ENCODE measurements at places on chromosomes 16 and 17.

- DNase-seq = no peak
Observed at GRCh38 chr17:76017481-76018339, 9.4 kb downstream of the EVPL start.

DNA sequence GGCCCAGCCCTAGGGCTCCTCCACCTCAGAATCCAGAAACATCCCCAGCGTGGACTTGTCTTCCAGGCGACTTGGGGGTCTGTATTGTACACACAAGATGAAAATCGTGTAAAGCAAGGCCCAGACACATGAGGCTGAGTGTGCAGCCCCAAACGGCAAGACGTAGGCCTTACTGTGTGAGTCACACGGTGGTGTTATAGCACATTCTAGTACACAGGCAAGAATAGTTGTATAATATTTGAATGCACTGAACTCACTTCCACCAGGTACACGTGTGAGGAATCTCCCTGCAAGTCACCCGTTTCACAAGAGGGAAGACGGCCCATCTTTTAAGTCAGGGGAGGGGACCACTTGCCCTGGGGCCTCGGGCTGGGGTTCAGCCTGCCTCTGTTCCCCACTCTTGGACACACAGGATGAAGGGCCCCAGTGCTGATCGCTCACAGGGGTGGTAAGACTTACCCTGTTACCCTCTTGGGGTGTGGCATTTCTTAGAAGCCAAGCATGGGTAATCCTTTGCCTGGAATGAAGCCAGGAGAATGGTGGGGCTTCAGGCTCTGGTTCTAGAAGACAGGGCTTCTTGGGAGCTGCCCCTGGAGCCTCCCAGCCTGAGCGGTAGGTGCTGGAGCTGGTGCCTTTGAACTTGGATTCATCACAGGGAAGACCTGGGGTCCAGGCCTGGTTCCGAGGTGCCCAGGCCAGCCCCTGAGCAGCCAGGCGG is 71.3 kb downstream of the SREBF1 start:
- no peak for DNase-seq

DNA sequence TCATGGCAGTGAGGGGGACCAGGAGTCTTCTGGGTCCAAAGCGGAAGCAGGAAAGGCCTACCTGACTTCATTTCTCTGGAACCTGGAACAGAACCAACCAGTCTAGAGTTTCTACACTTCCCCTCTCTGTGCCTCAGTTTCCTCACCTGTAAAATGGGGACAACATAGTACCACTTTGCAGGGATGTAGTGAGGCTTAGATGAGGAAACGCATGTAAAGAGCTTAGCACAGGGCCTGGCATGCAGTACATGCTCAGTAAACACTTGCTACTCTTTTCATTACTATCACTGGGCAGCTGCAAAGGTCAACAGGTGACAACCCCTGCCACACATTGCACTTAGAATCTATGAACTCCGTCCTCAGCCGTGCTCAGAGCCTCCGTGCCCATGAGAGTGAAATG is 24.2 kb downstream of the MYO15A start:
- no peak for DNase-seq

DNA sequence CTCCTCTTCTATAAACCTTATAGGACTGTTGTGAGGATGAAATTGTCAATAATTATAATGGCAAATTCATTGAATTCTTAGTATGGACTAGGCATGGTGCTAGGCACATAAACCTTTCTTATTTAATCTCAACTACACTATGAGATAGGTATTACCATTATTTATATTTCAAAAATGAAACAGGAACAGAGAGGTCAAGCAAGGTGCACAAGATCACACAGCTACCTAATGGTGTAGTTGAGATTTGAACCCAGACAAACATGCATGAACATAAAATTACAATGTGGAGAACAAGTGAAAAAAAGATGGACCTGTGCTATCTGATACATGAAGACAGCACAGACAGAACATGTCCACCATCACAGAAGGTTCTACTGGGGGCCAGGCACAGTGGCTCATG is 156.7 kb downstream of the AXIN2 start:
- DNase-seq = no peak

- DNase-seq = no peak
Observed at GRCh38 chr16:337975-338575, 14.4 kb downstream of the AXIN1 start.

DNA sequence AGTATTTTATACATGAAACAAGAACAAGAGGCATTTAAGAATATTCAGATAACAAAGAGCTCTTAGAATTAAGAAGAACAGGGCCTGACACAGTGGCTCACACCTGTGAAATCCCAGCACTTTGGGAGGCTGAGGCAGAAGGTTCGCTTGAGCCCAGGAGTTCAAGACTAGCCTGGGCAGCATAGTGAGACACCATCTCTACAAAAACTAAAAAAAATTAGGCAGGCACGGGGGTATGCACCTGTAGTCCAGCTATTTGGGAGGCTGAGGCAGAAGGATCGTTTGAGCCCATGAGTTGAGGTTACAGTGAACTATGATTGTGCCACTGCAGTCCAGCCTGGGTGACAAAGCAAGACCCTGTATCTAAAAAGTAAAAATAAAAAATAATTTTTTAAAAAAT is 12.5 kb upstream of the BRIP1 start:
- DNase-seq = no peak

- DNase-seq = no peak
Observed at GRCh38 chr16:89375686-89376085, 114.7 kb downstream of the ANKRD11 start.

DNA sequence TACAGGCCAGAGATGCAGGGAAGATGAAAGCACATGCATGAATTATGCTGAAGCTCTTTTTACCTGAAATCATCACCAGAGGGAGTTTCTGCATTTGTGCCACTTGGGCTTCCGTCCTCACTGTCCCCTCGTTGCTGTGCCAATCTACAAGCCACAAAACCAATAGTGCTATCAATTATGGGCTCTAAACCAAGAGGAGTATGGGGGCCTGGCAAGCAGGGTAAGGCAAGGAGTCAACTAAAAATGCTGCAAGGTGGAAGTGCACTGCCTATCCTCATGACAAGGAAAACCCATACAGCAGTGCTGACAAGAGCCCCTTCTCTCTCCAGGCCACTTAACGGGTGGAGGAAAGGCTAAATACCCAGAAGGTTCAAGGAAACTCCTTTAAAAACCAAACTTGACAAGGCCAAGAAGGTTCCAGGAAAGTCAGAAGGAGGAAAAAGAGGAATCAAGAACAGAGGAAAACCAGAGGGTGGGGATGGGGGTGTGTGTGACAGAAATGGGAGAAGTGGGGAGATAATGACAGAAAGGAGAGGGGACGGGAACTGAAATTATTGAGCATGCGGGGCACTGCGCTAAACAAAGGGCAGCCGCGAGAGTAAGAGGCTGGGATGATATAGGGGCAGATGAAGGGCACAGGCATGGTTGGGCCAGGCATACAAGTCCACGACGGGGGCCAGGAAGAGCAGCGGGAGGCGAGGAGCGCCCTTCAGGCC is 674 bp downstream of the C17orf75 start:
- peak; percentile 40 for DNase-seq

- no peak for DNase-seq
Observed at GRCh38 chr16:55083052-55083451, 152.4 kb downstream of the IRX5 start.

- DNase-seq = peak; percentile 50
Observed at GRCh38 chr16:88999457-89000206, 22.6 kb upstream of the CBFA2T3 start.

- no peak for DNase-seq
Observed at GRCh38 chr17:63827801-63828221, 348 bp upstream of the FTSJ3 start.

GRCh38 chr16:2339521-2340484 is 725 bp downstream of the ABCA3 start:
- DNase-seq = peak; percentile 39

DNA sequence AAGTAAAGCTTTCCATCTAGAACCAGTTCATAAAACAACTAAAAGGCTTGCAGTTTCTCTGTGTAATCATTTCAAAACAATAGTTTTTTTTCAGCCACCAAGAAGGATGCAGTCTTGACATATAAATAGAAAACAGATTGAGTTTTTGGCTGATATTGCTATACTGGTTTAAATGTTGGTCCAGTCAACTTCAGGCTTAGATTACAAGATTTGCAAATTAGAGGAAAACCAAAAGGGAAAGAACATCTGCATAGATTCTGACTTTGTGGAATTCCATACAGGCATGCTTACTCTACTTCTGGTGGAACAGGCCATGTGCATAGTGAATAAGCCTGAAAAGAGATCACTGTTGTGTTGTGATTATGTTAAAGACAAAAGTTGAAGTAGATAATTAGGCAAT is 150.3 kb downstream of the BCAS3 start:
- DNase-seq = no peak

GRCh38 chr17:63842173-63842539 is 329 bp downstream of the SMARCD2 start:
- no peak for DNase-seq

GRCh38 chr17:81060416-81060815 is 25.5 kb downstream of the BAIAP2 start:
- no peak for DNase-seq

DNA sequence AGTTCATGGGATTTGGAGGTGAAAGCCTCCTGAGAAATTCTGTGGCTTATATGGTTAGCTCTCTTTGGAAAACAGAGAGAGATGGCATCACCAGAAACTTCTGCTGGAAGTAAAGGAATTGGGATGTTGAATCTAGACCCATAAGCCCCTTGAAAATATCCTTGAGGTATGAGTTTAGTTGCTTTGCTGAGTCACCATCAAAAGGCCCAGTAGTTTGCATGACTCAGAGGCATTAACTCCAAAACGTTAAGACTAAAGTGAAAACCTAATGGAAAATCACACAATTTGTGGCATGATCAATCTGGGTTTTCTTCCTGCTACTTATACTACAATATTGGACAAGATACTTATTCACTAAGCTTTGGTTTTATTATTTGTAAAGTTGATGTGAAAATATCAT is 349.2 kb upstream of the SALL1 start:
- no peak for DNase-seq

- no peak for DNase-seq
Observed at GRCh38 chr16:2839650-2840450, 9.7 kb downstream of the ZG16B start.

DNA sequence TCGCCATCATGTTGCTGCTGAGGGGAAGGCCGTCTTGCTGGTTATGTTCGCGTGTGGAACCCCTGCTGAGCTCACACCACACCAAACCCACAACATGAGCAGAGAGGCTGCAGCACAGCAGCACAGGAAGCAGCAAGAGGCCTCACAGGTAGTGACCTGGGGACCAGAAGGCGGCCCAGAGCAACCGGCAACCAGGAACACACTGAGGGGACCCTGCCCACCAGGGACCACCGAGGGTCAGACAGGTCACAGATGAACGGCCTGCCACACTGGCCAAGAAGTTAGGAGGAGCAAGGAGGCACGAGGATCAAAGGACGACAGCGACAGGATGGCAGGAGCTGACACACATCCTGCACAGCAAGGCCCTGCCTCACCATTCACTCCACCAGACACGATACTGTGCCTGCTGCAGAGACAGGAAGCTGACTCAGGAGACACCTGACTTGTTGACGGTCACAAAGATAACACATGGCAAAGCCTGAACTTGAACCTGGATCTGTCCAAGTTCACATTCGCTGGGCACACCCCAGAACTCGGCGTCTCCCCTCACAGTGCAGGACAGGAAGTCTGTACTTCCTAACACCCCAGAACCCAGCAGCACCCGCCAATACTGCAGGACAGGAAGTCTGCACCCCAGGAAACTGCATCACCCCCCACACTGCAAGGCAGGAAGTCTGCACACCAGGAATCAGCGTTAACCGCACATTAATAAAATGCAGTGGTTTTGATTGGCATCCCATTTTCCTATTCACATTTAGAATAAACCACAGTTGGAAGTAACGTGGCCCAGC is 98.5 kb downstream of the ZNF778 start:
- peak; percentile 68 for DNase-seq

GRCh38 chr16:81797443-81797842 is 18.4 kb downstream of the PLCG2 start:
- DNase-seq = no peak

- DNase-seq = peak; percentile 91
Observed at GRCh38 chr16:68040506-68041288, 17.6 kb downstream of the DUS2 start.

DNA sequence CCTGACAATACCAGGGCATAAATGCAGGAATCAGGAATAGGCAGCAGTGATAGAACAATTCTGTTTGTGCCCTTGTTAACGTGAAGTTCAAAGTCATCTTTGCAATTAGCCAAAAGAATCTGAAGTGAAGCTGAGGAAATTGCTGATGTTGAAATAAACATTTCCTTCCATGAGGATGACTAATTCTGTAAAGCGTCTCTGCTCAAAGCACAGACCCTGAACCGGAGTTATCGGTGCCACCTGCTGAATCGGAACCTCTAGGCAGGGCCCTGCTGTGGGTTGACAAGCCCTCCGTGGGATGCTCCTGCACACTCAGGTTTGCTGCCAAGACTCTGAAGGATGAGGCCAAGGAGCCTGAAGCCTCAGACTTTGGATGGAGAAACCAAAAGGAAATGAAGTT is 37.0 kb upstream of the CDH1 start:
- no peak for DNase-seq

DNA sequence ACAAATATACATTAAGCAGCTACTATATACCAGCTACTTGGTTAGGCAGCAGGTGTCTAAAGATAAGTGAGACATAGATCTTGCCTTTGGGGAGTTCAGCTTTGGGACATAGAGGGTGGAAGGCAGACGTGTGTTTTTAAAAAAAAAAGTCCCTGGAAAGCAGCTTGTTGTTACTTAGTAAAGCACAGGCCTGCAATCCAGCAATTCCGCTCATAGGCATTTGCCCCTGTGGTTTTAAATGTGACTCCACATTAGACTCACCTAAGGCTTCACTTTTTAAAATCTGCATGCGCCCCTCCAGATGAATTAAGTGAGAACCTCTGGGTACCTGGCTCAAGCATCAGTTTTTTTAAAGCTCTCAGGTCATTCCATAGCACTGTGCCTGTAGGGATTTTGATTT is 7.2 kb upstream of the MLYCD start:
- no peak for DNase-seq

- DNase-seq = no peak
Observed at GRCh38 chr16:17367923-17368322, 102.8 kb downstream of the XYLT1 start.

DNA sequence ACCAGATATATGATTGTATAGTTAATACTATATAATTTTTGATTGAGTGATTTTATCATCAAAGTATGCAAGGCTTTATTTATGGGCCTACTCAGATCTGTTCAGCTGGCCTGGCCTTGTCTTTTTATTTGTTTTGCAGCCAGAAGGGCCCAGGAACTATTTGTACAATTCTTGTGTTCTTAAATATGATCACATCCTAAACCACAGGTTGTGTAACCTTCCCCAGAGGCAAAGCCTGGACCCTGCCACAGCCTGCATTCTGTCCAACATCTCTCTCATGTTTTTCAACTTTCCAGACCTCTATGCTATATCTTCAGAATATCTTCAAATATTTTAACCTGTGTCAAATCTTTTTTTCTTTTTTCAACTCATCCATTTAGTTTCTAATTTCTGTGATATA is 410.4 kb upstream of the MON1B start:
- DNase-seq = no peak

GRCh38 chr16:80058214-80058613 is 457.7 kb upstream of the MAF start:
- no peak for DNase-seq

Measured in activated CD8-positive, alpha-beta memory T cell treated with anti-CD3 and anti-CD28 coated beads, Interleukin-2, amount 50 U/mL, for 4 hours (primary cell).